ENCODE measurements at places on chromosomes 7 and 10.

- no peak for DNase-seq
Observed at GRCh38 chr7:78585980-78586379, 787.4 kb downstream of the PHTF2 start.

GRCh38 chr10:70799124-70799523 lies 13.9 kb upstream of the TBATA start:
- DNase-seq = no peak

- DNase-seq = no peak
Observed at GRCh38 chr10:24269476-24269875, 60.5 kb downstream of the KIAA1217 start.

DNA sequence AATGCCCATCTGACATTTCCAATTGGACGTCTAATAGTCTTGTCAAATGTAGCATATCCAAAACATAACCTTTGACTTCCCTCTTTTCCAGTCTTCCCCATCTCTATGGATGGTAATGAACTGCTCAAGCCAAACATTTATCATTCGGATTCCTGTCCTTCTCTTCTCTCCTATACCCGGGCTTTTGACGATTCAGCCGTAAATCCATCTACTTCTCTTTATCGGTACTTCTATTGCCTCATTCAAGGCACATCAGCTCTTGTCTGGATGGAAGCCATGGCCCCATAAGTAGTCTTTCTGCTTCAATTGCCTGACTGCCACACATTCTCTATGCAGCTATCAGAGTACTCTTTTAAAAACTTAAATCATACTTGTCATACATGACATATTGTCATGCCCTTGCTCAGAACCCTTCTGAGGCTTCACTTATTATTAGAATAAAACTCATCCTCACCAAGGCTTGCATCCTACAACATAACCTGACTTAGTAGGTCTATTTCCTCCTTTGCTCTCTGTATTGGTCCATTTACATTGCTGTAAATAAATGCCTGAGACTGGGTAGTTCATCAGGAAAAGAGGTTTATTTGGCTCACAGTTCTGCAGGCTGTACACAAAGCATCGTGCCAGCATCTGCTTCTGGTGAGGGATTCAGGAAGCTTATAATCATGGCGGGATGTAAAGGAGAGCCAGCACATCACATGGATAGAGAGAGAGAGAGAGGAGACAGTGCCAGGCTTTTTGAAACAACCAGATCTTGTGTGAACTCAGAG lies 37.8 kb downstream of the ST8SIA6 start:
- no peak for DNase-seq

DNA sequence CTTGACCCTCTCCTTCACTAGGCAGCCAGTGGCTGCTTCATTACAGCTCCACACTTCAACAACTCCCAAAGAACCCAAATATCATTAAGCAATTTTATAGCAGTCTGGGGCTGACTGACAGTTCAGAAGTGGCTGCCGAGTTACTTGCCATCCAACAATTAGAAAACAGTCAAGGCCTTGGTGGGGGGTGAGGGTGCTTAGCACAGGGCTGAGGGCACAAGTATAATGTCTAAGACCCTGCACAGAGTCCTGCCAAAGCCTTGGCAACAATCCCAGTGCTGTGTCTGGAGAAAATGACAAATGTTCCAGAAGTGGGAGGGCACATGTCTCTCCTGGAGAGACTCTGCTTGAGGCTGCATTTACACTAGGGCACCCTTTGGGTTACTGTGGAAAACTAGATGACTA lies 71.1 kb downstream of the CXCL12 start:
- DNase-seq = no peak

- no peak for DNase-seq
Observed at GRCh38 chr7:30912021-30912730, 523 bp downstream of the AQP1 start.

DNA sequence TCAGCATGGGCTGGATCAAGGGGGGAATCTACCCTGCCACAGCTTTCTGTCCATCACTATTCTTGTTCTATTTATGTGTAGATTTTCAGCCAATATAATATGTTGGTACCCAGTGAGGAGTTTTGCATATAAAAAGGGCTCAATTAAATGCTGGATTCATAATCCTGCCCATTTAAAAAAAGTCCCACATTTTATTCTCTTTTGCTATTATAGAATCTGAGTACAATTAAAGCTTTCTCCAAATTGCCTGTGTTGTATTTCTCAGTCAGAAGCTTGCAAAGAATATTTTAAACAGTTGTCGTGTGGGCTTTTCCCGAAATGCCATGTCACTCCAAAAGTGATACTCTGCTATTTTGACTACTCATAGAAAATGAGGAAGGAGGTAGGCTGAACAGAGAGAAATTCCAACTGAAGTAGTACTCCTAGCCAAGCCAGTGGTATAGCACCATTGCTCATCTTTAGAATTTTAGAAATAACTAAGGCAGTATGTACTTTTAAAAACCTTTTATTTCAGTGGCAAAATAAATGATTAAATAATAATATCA lies 108.3 kb upstream of the HDAC9 start:
- DNase-seq = no peak

GRCh38 chr7:153590571-153590970 lies 461.6 kb upstream of the DPP6 start:
- no peak for DNase-seq

GRCh38 chr10:25694971-25695370 lies 239.1 kb upstream of the MYO3A start:
- no peak for DNase-seq

- DNase-seq = no peak
Observed at GRCh38 chr10:48336978-48337599, 30.6 kb downstream of the MAPK8 start.

DNA sequence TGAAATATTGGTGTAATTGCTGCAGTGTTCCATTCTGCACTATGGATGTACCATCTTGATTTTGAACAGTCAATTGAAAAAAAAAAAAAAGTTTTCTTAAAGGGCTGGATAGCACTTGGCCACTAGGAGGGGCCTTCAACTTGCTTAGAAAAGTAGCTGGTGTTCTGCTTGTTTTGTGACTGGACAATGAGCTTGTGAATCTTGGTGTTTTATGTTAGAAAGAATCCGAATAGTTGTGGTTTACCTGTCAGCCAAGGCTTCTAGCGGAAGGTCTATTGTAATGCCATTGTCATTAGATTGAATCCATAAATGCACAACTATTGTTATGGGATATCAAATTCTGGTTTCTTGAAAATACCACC lies 77.1 kb downstream of the BMPER start:
- DNase-seq = no peak

DNA sequence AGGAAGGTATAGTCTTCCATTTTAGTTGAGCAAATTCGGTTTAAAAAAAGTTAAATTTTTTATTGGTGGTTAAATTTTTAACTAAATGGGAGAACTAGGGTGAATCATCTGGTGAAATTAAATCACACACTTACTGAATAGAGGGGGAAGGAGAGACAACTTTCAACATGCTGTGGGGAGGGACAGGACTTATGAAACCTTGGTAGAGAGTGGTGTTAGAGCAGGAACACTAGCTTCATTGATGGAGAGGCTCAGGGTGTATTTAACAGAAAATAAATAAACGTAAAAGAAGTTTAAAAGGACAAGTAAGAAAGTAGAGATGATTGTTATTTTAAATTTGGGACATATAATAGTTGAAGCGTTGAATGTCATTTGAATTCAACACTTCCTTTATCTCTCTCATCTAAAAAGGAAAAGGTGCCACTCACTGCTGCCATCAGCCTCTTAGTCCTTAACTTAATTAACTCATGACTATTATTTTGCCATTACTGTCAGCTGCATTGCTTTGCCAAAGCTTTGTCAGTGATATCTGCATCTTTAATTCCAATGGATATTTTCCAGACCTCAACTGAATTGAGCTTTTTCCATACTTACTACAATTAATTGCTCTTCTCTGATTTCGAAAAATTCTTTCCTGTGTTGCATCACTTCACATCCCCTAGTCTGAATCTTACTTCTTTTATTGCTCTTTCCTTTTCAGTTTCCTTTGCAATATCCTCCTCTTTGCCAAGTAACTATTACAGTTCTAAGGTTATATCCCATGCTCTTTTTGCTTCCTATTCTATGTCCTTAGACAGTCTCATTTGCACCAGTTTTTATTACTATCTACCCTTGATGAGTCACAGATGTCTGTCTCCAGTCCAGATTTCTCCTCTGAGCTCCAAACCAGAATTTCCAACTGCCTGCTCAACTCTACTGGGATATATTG lies 71.7 kb downstream of the GNAT3 start:
- DNase-seq = no peak

Measured in NCI-H524 treated with DMSO at 0.1 percent for 48 hours (cell line).